Pancreas (tissue), 10 donors: ENCODE measurements at places on chromosomes 4 and X. TPM values are rescaled to one million over a fixed set of nuclear protein-coding genes. Genes with fewer than 3 reads are reported as not detected.

DNA sequence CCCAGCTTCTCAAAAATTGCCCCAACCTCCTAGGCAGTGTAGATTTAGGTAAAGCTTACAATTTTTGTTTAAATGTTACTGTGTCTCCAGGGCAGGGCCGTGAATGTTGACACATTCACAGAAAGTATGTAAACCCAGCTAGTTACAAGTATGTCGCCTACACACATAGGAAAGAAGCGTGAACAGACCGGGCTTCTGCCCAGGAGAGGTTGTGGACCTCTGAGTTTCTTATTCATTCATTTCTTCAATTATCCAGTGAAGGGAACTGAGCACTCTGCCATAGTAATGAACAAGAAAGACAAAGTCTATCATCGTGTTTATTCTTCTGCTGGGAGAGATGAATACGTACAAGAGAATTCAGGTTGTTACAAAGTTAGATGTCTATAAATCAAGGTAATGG, 93.2 kb downstream of the TRIML1 start:
- DNase-seq, result no peak
- no peak overlapping the region for H3K4me3 ChIP-seq
- H3K4me1 ChIP-seq, result no peaks in the 10 kb centered on the region
- H3K27ac ChIP-seq, result no peak overlapping the region
- H3K36me3 ChIP-seq, result no peaks in the 10 kb centered on the region

DNA sequence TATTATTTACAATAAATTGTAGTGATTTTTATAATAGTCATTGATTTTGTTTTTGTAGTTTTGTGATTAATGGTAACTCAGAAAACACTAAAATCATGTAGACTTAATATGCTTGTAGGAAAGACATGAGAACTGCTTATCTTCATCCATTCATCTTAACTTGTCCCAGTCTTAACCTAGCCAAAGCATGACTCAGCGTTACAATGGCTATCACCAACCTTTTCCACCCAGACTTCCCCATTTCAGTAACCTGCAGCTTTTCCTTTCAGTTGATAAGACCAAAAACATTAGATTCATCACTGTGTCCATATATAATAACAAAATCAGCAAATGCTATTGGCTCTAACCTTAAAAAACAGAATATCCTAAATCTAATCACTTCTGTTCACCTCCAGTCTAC, 106.2 kb upstream of the KLF8 start:
- no peak overlapping the region for H3K4me3 ChIP-seq
- DNase-seq, result no peak
- H3K27me3 ChIP-seq, result peaks cover 5% of the 10 kb centered on the region
- H3K4me1 ChIP-seq, result no peaks in the 10 kb centered on the region
- H3K27ac ChIP-seq, result no peak overlapping the region

GRCh38 chr4:158771776-158772175, 3.0 kb downstream of the FNIP2 start:
- no peak overlapping the region for H3K4me3 ChIP-seq
- no peaks in the 10 kb centered on the region for H3K27me3 ChIP-seq
- H3K27ac ChIP-seq, result no peak overlapping the region
- DNase-seq, result no peak
- no peaks in the 10 kb centered on the region for H3K36me3 ChIP-seq
- peaks cover 26% of the 10 kb centered on the region for H3K4me1 ChIP-seq

DNA sequence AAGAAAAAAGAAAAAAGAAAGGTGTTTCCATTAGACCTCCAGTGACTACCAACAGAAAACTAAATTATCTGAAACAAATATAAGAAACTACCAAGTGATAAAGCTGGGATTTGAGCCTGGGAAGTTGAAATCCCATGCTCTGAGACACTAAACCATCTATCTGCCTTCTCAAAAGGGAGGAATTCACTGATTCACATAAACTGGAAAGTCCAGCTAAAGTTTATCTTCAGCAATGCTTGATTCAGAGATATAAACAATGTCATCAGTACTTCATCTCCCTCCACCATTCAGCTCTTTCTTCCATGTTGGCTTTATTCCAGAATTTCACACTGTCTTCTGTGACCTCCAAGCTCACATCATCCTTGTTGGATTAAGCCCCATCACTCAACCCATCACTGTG, 96.3 kb downstream of the IQCM start:
- no peaks in the 10 kb centered on the region for H3K4me1 ChIP-seq
- no peak overlapping the region for H3K4me3 ChIP-seq
- DNase-seq, result no peak
- no peaks in the 10 kb centered on the region for H3K36me3 ChIP-seq
- no peak overlapping the region for H3K27ac ChIP-seq

- no peak for DNase-seq
- no peaks in the 10 kb centered on the region for H3K4me1 ChIP-seq
- no peak overlapping the region for H3K27ac ChIP-seq
- H3K36me3 ChIP-seq, result no peaks in the 10 kb centered on the region
- no peaks in the 10 kb centered on the region for H3K27me3 ChIP-seq
- no peak overlapping the region for H3K4me3 ChIP-seq
These were observed 103.0 kb downstream of the PPEF1 start for GRCh38 chrX:18810416-18810815.

DNA sequence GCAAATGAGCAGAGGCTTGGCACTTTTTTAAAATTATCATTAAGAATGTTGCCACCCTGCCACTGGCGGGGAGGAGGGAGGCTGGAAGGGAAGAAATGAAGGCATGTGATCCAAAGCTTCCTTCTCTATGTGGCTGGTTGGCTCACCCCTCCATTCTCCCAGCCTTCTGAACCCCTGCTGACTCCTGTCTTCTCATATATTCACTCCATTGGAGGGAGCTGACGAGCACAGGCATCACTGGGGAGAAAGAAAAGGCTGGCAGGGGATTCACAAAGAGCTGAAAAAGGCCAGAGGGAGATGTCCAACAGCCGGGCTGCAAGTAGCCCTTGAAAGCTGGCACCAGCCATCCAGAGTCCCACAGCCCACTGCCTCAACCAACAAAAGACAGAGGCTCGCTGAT, 495.6 kb downstream of the BCOR start:
- H3K4me3 ChIP-seq, result no peak overlapping the region
- H3K36me3 ChIP-seq, result no peaks in the 10 kb centered on the region
- no peaks in the 10 kb centered on the region for H3K27me3 ChIP-seq

GRCh38 chrX:137566746-137567679, 1.1 kb downstream of the ZIC3 start:
- no peak overlapping the region for H3K27ac ChIP-seq
- peaks cover 15% of the 10 kb centered on the region for H3K27me3 ChIP-seq
- no peaks in the 10 kb centered on the region for H3K36me3 ChIP-seq

Gene GPM6B
- 1.2 TPM for total RNA-seq

Gene CHRNA9
- not detected for total RNA-seq

Gene PIR
- total RNA-seq, result 1.7 TPM

Gene ZMAT1
- total RNA-seq, result 4.8 TPM

Gene ODAPH
- total RNA-seq, result not detected

Gene CPZ
- 0.47 TPM for total RNA-seq
